HCT116 (cell line): ENCODE measurements at places on chromosomes 5 and 9. TPM values are rescaled to one million over a fixed set of nuclear protein-coding genes. Genes with fewer than 3 reads are reported as not detected.

GRCh38 chr5:159419576-159419975 is 89.3 kb upstream of the IL12B start:
- H3K27ac ChIP-seq: no peak overlapping the region
- H3K4me3 ChIP-seq: no peak overlapping the region
- no peaks in the 10 kb centered on the region for H3K36me3 ChIP-seq
- H3K27me3 ChIP-seq: no peaks in the 10 kb centered on the region
- DNase-seq: no peak

DNA sequence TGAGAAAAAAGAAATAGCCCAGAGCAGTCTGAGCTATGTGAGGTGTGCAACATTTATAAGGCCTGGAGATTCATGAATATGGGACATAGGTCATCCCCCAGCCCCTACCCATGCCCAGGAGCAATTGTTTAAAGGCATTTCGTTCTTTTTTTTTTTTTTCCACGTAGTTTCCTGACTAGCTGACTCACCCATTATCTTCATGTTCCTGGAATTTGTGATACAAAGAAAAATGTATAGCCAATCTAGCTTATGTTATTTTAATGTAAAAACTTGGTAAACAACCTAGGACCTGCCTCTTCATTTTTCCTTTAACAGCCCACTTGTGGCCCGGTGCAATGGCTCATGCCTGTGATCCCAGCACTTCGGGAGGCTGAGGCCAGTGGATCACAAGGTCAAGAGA is 81.3 kb downstream of the OSTF1 start:
- H3K4me1 ChIP-seq: no peaks in the 10 kb centered on the region
- no peaks in the 10 kb centered on the region for H3K27me3 ChIP-seq
- no peak for DNase-seq

GRCh38 chr9:8338767-8339510 is 539.4 kb upstream of the DMAC1 start:
- no peak overlapping the region for H3K27ac ChIP-seq
- no peaks in the 10 kb centered on the region for H3K27me3 ChIP-seq
- no peaks in the 10 kb centered on the region for H3K4me1 ChIP-seq
- DNase-seq: no peak
- no peak overlapping the region for H3K4me3 ChIP-seq

DNA sequence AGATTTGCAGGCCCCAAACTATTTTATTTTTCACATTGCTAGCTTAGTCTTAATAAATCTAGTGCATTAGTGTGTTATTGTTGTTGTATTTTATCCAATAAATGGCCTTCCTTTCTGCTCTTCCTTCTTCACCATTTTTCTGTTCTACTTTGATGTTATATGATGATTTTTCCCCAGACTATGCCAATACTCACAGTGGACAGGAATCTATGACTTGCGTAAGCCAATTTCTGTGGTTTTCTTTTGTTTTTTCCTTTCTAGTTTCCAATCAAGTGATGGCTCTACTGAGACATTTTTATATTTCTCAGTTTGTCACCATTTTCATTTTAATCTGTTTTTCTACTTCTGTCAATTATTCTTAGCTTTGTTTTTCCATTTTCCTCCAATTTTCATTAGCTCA is 106.8 kb upstream of the FBXL7 start:
- no peak overlapping the region for H3K27ac ChIP-seq
- no peak overlapping the region for H3K4me3 ChIP-seq
- H3K36me3 ChIP-seq: no peaks in the 10 kb centered on the region
- H3K4me1 ChIP-seq: no peaks in the 10 kb centered on the region
- no peaks in the 10 kb centered on the region for H3K27me3 ChIP-seq
- DNase-seq: no peak

The GRIN1 gene
- 23.1 TPM for total RNA-seq

GRCh38 chr9:102085548-102085947 is 347.1 kb upstream of the GRIN3A start:
- H3K27ac ChIP-seq: no peak overlapping the region
- no peak for DNase-seq
- H3K4me3 ChIP-seq: no peak overlapping the region
- no peaks in the 10 kb centered on the region for H3K4me1 ChIP-seq
- no peaks in the 10 kb centered on the region for H3K36me3 ChIP-seq

GRCh38 chr5:113281194-113281593 is 153.6 kb downstream of the TSSK1B start:
- peaks cover 3% of the 10 kb centered on the region; the same call in 1 of the 2 replicates for H3K4me1 ChIP-seq
- H3K27ac ChIP-seq: no peak overlapping the region
- H3K27me3 ChIP-seq: no peaks in the 10 kb centered on the region
- H3K4me3 ChIP-seq: no peak overlapping the region
- no peak for DNase-seq
- no peaks in the 10 kb centered on the region for H3K36me3 ChIP-seq

The SGCD gene
- total RNA-seq: not detected

The IFNA2 gene
- not detected for total RNA-seq

GRCh38 chr5:74017112-74017511 is 391.1 kb downstream of the ARHGEF28 start:
- DNase-seq: peak; percentile 61
- peaks cover 23% of the 10 kb centered on the region for H3K4me1 ChIP-seq
- H3K27me3 ChIP-seq: peaks cover 20% of the 10 kb centered on the region; the same call in 1 of the 2 replicates
- H3K4me3 ChIP-seq: no peak overlapping the region
- peak overlapping the region; percentile 52; the same call in 1 of the 2 replicates for H3K27ac ChIP-seq

- H3K4me3 ChIP-seq: no peak overlapping the region
- no peaks in the 10 kb centered on the region for H3K36me3 ChIP-seq
- no peak for DNase-seq
- no peaks in the 10 kb centered on the region for H3K27me3 ChIP-seq
- no peaks in the 10 kb centered on the region for H3K4me1 ChIP-seq
These were observed 265.5 kb upstream of the ADRA1B start for GRCh38 chr5:159650803-159651202.

- H3K36me3 ChIP-seq: no peaks in the 10 kb centered on the region
- no peak overlapping the region for H3K27ac ChIP-seq
- no peaks in the 10 kb centered on the region for H3K27me3 ChIP-seq
- H3K4me3 ChIP-seq: no peak overlapping the region
These were observed 53.8 kb downstream of the MVB12B start for GRCh38 chr9:126380447-126380846.

The MED7 gene
- 9.1 TPM for total RNA-seq

GRCh38 chr5:156149213-156149612 is 177.8 kb upstream of the SGCD start:
- DNase-seq: no peak
- H3K27ac ChIP-seq: no peak overlapping the region
- H3K27me3 ChIP-seq: no peaks in the 10 kb centered on the region

- H3K4me1 ChIP-seq: no peaks in the 10 kb centered on the region
- H3K27me3 ChIP-seq: no peaks in the 10 kb centered on the region
- H3K27ac ChIP-seq: no peak overlapping the region
- no peaks in the 10 kb centered on the region for H3K36me3 ChIP-seq
- no peak for DNase-seq
These were observed 254.4 kb upstream of the CDH10 start for GRCh38 chr5:24899180-24899579.

GRCh38 chr5:180115326-180116076 is 43.9 kb upstream of the RNF130 start:
- H3K4me1 ChIP-seq: no peaks in the 10 kb centered on the region
- no peaks in the 10 kb centered on the region for H3K27me3 ChIP-seq
- H3K4me3 ChIP-seq: no peak overlapping the region
- no peak for DNase-seq

The AP3B1 gene
- total RNA-seq: 54.5 TPM

- H3K27me3 ChIP-seq: no peaks in the 10 kb centered on the region
- no peaks in the 10 kb centered on the region for H3K36me3 ChIP-seq
- no peak overlapping the region for H3K4me3 ChIP-seq
- H3K4me1 ChIP-seq: no peaks in the 10 kb centered on the region
- DNase-seq: no peak
These were observed 264.7 kb downstream of the YTHDC2 start for GRCh38 chr5:113778147-113778546.

DNA sequence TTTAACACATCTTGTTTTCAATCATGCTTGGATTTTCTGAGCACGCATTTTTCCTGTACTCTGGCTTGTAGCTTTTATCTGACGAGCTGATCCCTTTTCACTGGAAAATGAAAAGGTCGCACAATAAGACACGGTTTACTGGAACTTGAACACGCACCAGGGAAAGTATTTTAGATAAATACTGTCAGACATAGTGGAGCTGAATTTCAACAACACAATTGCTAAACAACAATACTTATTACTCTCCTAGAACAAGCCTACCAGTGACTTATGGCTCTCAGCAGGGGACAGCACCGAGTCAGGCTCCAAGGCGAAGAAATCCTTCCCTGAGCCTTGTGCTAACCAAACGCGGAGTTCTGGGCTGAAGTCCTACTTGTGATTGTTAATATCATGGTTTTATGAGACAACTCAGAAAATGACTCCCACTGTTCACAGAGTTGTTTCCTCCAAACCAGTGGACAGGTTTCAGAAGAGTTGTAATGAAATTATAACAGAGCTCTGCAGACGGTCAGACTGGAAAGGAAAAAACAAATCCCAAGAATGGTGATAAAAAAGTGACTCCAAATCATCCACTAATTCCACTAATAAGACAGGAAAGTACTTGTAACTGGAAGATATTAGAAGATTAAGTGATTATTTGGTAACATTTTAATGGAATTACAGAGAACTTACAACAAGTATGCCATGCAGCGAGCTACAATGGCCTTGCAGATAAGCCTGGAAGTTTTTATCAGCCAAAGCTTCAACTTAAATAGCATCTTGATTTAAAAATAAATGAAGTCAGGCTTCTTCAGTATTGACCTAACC is 359.6 kb downstream of the EBF1 start:
- H3K27ac ChIP-seq: no peak overlapping the region
- H3K4me3 ChIP-seq: no peak overlapping the region
- no peak for DNase-seq
- peaks cover 28% of the 10 kb centered on the region for H3K27me3 ChIP-seq

The CCDC183 gene
- total RNA-seq: 2.8 TPM

- no peaks in the 10 kb centered on the region for H3K4me1 ChIP-seq
- H3K4me3 ChIP-seq: no peak overlapping the region
- no peaks in the 10 kb centered on the region for H3K36me3 ChIP-seq
- DNase-seq: no peak
These were observed 30.4 kb upstream of the DENND1A start for GRCh38 chr9:123960366-123960765.

GRCh38 chr9:127223266-127223665 is 41.3 kb upstream of the GARNL3 start:
- no peak for DNase-seq
- peaks cover 19% of the 10 kb centered on the region; the same call in 1 of the 2 replicates for H3K27me3 ChIP-seq
- H3K27ac ChIP-seq: no peak overlapping the region
- H3K4me1 ChIP-seq: peaks cover 8% of the 10 kb centered on the region; the same call in 1 of the 2 replicates
- no peak overlapping the region for H3K4me3 ChIP-seq
- H3K36me3 ChIP-seq: no peaks in the 10 kb centered on the region

The PCDHA11 gene
- 0.27 TPM for total RNA-seq

- no peak overlapping the region for H3K27ac ChIP-seq
- H3K27me3 ChIP-seq: no peaks in the 10 kb centered on the region
- H3K4me3 ChIP-seq: no peak overlapping the region
- H3K4me1 ChIP-seq: peaks cover 8% of the 10 kb centered on the region; the same call in 1 of the 2 replicates
- no peak for DNase-seq
These were observed 1.4 kb downstream of the EFNA5 start for GRCh38 chr5:107669096-107670031.

- no peak for DNase-seq
- no peak overlapping the region for H3K4me3 ChIP-seq
- H3K36me3 ChIP-seq: no peaks in the 10 kb centered on the region
- no peak overlapping the region for H3K27ac ChIP-seq
- H3K27me3 ChIP-seq: no peaks in the 10 kb centered on the region
These were observed 140.8 kb upstream of the CLINT1 start for GRCh38 chr5:157999696-158000095.

DNA sequence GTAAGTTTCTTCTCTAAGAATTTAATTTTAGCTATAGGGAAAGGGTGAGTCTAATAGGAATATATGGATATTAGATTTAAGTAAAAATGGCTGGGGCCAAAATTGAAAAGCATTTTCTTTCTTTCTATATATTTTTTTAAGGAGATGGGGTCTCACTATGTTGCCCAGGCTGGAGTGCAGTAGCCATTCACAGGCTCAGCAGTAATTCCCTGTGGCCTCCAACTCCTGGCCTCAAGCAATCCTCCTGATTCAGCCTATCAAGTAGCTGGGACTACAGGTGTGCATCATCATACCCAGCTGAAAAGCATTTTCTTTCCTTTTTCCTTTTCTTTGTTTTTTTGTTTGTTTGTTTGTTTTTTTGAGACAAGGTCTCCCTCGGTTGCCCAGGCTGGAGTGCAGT is 41.1 kb downstream of the CSNK1A1 start:
- H3K36me3 ChIP-seq: peaks cover 71% of the 10 kb centered on the region
- no peak overlapping the region for H3K4me3 ChIP-seq
- H3K27me3 ChIP-seq: no peaks in the 10 kb centered on the region
- no peak for DNase-seq
- H3K27ac ChIP-seq: no peak overlapping the region

DNA sequence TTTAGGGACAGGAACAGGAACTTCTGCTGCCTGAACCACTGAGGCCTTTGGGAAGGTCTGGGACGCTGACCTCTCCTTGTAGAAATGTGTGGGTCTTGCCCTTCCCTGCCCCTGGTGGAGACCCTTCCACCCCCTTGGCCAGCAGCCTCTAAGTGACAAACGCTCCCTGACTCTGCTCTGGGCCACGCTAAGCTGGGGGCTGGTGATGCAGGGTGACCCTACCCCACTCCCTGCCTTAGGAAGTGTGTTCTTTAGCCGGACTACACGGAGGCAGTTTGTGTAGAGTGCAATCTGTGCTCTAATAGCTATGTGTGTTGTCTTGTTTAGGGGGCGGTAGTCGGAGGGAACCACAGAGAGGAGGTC is 123.0 kb downstream of the COL23A1 start:
- H3K36me3 ChIP-seq: no peaks in the 10 kb centered on the region
- no peaks in the 10 kb centered on the region for H3K4me1 ChIP-seq
- no peaks in the 10 kb centered on the region for H3K27me3 ChIP-seq
- H3K27ac ChIP-seq: no peak overlapping the region

GRCh38 chr5:42120070-42120469 is 195.0 kb downstream of the FBXO4 start:
- H3K4me1 ChIP-seq: no peaks in the 10 kb centered on the region
- no peaks in the 10 kb centered on the region for H3K36me3 ChIP-seq
- no peak for DNase-seq
- H3K27ac ChIP-seq: no peak overlapping the region
- no peak overlapping the region for H3K4me3 ChIP-seq

- no peak overlapping the region for H3K27ac ChIP-seq
- H3K36me3 ChIP-seq: no peaks in the 10 kb centered on the region
- H3K4me3 ChIP-seq: no peak overlapping the region
- H3K27me3 ChIP-seq: no peaks in the 10 kb centered on the region
- no peaks in the 10 kb centered on the region for H3K4me1 ChIP-seq
These were observed 155.2 kb downstream of the FRMD3 start for GRCh38 chr9:83383034-83383433.

The FAM81B gene
- total RNA-seq: not detected

The FOXD4L6 gene
- total RNA-seq: 0.54 TPM

DNA sequence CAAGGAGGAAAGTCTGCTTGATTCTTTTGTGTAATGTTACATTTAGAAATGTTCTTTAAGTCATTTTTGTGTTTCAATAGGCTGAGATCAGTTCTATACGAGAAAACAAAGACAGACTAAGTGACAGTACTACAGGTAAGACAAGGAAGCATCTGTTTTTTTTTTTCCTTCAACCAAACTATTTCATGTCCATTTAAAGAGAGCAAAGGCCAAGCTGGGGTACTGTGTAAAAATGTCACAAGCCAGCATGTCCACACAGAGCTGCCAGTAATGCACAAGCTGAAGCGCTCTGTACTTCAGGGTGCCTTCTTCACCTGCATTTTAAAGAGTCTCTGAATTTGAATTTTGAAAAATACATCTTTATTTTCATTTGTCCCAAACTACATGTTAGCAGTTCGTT is 20.2 kb upstream of the TTC23L start:
- H3K27me3 ChIP-seq: no peaks in the 10 kb centered on the region
- H3K4me1 ChIP-seq: no peaks in the 10 kb centered on the region
- no peak for DNase-seq
- peaks cover 7% of the 10 kb centered on the region for H3K36me3 ChIP-seq
- no peak overlapping the region for H3K27ac ChIP-seq
